Dorsolateral prefrontal cortex (tissue), 122 donors: ENCODE measurements at places on chromosomes 7 and 10.

DNA sequence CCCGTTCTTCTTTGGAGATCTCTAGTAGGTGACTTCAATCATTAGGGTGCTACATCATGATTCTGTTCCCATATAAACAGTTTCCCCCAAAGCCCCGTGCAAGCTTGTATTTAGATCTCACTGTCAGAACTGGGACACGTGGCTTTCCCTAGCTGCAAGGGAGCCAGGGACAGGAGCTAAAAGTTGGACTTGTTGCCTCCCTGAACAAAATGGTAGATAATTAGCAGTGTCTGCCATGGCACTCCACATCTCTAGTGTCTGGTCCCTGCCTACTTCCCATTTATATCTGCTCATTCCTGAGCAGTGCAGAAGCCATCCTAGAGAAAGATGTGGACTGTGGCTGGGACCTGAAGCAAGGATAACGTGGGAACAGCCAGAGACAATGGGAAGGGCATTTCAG lies 76.6 kb upstream of the FGFR2 start:
- DNase-seq: no peak

GRCh38 chr10:75617485-75618155 lies 186.2 kb downstream of the LRMDA start:
- no peak for DNase-seq

- no peak for DNase-seq
Observed at GRCh38 chr7:54722026-54722425, 37.0 kb downstream of the SEC61G start.

GRCh38 chr7:2645274-2645868 lies 13.6 kb downstream of the TTYH3 start:
- no peak for DNase-seq
